Nucleus accumbens (tissue), 56 donors: ENCODE measurements at places on chromosomes 2 and 18.

DNA sequence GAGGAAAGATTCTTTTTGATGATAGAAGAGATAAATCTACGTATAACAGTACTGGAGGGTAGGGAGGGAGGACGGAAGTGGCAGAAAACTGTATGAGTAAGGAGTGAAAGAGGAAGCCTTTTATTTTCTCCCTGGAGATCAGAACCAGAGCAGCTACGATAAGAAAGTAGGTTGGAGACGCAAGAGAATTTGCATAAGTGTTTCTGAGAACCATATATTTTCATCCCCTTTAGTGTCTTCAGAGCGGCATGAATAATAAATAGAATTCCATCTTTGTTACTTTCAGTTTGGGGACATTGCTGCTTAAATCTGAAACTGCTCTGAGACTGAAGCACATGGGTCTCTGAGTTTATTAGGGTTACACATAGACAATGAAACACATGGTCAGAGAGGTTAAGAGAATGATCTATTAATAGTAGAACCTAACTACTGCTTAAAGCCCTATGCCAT lies 230.2 kb upstream of the TNP1 start:
- no peak for DNase-seq

DNA sequence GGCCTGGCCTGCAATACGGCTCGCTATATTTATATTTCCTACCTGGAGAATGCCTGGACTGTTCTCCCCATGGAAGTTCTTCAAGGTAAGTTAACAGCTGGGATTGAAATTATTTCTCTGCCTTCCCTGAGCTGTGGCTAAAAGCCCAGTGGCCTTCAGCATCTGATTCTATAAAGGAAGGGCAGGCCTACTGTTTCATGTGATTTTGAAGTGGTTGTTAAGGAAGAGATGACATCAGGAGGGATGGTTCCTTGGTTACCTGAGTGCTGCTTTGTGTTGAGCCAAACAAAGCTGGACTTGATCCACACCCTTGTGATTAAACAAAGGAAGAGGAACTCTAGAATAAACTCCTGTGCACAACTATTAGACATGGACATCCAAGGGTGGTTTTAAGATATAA lies 61.6 kb downstream of the MFSD6 start:
- DNase-seq = no peak

GRCh38 chr2:85540133-85540648 lies 1.2 kb downstream of the MAT2A start:
- no peak for DNase-seq

GRCh38 chr18:49022311-49023161 lies 71.8 kb upstream of the SMAD7 start:
- DNase-seq = no peak

- DNase-seq = no peak
Measured at GRCh38 chr18:46226461-46226860, 122.3 kb downstream of the HAUS1 start.

- no peak for DNase-seq
Measured at GRCh38 chr2:46196871-46197462, 100.2 kb upstream of the EPAS1 start.
